Dermis blood vessel endothelial cell (primary cell): ENCODE measurements at places on chromosomes 3 and 15.

DNA sequence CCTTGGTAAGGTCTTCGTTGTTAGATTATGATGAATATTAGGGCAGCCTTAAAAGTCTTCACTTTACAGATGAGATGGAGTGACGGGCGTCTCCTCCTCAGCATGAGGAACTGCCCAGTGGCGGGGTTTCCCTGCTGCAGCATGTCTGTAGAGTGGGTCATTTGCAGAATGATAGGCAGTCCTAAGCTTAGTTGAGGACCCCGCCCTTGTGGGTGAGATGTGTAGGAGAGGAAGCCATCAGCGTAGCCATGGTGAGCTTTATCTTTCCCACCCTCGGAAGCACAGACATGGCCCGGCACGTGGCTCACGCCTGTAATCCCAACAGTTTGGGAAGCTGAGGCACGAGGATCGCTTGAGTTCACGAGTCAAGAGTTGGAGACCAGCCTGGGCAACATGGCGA lies 877 bp downstream of the NIT2 start:
- peak; percentile 1 for DNase-seq

DNA sequence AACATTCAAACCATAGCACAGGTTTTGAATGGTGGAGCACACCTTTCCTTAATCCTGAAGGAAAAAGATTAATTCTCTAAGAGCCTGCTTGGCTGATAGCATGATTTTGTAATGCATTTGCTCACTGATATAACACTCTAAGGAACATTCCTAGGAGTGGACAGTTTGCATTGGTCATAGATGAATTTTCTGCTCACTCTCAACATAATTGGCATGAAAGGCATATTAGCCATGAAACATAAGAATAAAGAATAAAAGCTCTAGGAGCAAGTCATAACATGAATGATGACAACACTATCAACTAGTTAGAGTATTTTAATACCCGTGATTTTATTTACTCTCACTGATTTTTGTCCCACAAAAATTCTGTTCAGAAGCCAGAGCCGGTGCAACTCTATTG lies 34.3 kb upstream of the LRTM1 start:
- DNase-seq, result no peak

DNA sequence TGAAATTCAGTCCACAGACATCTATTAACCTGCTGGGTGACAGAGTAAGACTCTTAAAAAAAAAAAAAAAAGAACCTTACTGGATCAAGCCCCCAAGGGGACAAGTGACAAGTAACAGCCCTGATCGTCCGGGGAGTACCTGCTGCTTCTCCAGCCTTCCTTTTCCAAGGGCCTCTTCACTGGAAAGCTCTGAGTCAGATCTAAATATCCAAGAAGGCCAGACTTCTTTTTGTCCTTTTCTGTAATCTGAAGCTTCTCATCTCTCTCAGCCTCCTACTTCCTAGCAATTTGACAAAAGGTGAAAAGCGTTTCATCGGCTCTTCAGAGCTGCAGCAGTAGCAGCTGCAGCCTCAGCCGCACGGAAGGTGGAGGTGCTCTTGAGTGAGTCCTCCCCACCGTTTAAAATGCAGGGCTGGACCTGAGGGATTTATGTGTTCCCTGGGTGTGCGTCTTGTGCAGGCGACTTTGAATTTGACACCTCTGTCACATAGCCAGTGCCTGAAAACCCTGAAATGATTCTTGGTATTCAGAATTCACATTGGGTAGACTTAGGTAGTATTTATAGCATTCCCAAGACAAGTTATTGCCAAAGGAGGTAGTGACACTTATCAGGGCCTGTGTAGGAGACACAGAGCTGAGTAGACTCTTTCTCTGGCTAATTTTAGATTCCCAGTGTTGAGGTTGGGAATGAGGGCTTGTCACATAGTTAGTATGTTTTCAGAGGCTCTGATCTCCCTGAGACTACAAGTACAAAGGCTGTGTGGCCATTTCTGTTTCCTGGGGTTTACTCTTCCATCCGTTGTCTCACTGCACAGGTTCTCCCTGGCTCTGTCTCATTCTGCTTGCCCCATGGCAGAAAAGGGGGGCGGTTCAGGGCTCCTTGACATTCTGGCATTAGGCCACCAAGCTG lies 291.2 kb upstream of the C2CD4B start:
- no peak for DNase-seq

DNA sequence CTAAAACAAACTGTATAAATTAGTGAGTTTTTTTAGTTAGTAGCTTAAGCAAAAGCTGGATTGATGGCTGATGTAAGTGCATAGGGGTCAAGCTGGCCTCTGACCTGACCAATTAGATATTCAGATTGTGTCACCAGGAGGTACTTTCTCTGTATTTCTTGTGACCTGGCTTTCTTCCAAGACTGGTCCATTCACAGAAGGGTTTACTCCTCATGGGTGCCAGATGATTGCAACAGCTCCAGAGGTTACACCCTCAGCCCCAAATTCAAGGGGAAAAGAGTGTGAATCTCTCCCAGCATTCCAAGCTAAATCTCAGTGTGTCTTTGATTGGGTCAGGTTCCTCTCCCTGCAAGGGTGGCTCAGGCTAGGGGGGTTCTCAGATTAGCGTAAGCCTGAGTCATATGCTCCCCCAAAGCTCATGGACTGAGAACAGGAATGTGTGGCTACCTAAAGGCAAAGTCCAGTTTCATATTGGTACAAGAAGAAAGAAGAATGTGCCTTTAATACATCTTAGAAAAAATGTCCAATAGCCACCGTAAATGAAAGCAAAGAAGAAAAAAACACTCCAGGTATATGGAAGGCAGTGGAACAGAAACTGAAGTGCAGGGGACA lies 16.5 kb downstream of the PML start:
- DNase-seq, result peak; percentile 66

DNA sequence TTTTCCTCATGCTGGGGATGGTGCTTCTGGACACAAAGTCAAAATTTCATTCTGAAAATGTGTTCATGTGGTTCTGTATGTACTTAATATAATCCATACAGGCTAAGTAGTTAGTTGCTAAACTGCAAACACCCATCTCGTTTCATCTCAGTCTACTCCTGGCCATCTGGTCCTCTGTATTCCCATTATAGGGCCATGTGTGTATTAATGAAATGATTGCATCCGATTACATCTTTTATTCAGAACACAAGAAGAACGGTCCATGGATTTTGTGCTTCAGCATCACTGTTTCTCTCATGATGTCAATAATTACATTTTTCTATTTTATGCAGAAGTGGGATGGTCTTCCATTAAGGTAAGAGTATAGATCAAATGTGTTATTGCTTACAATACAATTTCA lies 6.1 kb upstream of the GJD2 start:
- DNase-seq, result no peak

DNA sequence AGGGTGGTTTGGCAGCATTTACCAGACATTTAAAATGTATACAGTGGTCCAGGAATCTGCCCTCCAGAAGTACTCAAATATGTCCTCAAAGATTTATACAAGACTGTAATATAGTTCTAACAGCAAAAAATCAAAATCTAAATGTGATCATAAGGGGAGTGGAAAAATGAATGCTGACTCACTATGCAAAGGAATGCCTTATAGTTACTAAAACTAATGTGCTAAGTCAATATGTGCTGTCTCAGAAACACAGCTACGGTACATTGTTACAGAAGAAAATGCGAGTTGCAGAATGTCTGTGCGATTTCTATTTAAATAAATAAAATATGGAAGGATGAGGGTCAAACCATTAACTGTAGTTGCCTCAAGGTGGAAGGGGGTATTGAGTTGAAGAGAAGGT lies 230.1 kb upstream of the UBE2E1 start:
- DNase-seq, result no peak

DNA sequence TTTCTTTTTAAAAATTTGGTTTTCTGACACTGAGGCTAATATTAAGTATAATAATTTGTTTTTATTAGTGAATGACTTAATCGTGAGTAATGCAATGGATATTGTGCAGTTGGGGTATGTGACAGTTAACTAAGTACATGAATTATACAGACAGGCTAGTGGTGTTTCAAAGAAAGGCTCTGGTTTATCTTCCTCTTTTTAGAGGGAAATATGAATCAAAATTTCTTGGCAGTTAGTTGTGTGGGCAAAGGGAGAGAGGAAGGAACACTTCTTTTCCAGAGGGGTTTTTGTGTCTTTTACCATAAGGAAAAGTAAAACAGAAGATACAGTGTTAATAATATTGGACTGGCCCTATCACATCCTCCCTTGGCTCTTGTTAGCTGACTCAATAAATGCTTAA lies 2.7 kb downstream of the ZNF654 start:
- DNase-seq, result peak; percentile 26

DNA sequence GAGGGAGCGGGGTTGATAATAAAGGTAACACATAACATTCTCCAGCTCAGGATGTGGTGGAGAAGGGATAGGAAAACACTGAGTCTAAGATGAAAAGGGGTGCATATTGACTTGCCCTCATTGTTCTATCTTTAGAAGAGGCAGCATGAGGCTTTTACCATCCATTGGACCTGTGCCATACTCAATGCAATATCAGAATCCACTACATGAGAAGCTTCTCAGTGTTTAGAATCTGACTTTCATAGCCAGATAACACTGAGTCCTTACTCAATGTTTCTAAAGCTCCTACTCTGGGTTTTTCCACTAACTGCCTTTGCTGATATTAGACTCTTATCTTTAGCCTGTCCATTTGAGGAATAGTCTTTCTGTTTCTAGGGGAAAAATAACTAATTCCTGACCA lies 24.3 kb upstream of the GADL1 start:
- no peak for DNase-seq

DNA sequence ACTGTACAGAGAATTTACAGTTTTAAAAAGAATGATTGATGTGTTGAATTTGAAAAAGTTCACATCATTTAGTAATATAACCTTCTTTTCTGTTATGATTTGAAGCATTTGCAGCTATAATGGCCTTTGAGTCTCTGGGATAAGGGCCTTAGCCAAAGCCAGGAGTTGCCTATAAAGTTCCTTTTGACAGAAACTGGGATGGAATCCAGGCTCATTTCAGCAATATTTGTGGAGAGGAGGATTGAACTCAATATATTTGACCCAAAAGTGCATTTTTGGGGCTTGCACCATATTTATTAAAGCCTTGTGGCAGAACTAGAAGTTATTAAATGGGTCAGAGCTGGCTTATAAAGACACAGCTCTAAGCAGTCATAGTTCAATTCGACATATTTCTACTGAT lies 348.7 kb upstream of the EPHA3 start:
- DNase-seq, result no peak

GRCh38 chr15:101127506-101128076 lies 124.3 kb downstream of the CHSY1 start:
- DNase-seq, result peak; percentile 95

DNA sequence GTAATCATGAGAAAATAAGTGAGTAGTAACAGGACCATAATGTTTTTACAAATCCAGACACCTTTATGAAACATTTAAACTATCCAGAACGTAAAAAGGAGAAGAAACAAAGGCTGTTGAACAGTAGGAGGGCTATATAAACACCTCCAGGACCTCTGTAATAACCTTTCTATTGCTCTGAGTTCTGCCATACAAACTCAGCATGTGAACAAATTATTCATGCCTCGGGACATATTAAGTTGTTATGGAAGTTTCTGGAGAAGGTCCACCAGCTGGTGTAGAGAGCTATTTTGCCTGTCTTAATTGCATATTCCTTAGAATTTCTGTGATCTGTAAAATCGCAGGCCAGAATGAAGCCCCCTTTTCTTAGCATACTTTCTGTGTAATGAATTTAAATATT lies 256.3 kb downstream of the UBE2E2 start:
- DNase-seq, result no peak

GRCh38 chr15:67946701-67947100 lies 106.9 kb upstream of the RNU6-1 start:
- DNase-seq, result peak; percentile 10

- DNase-seq, result no peak
These were observed 13.8 kb upstream of the STARD5 start for GRCh38 chr15:81337713-81338157.

DNA sequence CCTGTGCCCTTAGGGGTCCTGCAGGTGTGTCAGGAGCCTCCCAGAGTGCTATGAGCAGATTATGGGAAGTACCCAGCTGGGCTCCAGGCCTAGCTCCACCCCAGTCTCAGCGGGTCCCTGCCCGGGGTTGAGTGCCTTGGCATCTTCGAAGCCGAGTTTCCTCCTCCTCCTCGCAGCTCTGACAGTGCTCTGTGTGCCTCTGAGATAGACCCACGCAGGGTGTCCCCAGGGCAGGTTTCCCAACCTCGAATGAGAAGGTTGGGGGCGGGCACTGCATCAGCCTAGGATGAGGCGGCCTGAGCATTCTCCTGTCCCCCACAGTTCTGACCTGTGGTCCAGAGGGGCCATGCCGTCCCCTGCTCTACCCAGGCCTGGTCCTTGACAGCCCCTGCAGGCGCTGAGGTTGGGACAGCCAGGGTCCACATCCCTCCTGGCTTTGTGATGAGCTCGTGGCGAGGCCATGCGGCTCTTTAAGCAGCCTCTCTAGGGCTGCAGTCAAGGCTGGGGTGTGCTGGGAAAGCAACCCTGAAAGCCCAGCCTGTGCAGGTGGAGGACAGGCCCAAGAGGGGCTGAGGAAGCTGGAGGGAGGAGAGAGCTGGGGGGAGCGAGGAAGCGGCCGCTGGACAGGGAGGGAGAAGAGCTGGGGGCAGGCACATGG lies 20.2 kb upstream of the SKOR1 start:
- DNase-seq, result no peak

- no peak for DNase-seq
These were observed 29.5 kb upstream of the ZNF445 start for GRCh38 chr3:44506961-44507360.

GRCh38 chr3:111750278-111750884 lies 108.7 kb upstream of the PHLDB2 start:
- no peak for DNase-seq

DNA sequence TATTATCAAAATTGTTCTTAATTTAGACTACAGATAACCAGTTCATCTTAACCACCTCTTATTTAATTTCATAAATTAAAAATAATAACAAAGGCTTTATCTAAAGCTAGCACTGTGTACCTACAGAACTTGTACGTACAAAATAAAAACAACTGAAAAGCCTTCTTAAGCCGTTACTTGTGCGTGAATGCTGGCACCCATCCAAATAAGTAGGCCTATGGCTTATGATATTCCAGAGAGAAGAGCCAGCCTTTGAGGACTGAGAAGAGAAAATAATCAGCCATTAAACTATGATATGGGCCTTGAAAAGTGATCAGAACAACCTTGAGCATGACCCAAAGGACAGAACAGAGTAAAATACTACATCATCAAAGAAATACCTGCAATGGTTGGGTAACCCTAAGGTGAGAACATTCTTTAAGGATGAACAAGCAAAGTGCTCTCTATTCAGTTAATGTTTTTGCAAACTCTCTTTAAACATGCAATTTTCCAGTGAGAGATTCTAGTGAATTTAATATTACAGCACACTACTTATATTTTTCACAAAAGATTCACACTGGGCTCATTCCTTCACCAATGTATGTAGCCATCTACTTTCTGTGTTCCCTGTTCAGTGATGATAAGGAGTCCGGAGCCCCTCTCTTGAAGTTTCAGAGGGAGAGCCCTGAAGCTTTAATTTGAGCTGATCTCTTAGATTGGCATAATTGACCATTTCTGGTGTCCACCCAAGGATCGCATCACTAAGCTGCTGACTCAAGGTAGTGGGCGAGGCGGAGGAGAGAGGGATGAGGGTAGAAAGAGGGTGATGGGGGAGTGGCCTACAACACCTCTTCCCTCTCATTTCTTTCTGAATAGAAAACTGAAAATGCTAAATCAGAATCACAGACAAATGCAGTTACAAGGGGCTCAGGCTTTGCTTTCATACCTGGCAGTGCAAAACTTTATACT lies 7.7 kb upstream of the ACTC1 start:
- no peak for DNase-seq

GRCh38 chr3:21158861-21159542 lies 592.0 kb downstream of the ZNF385D start:
- DNase-seq, result no peak

GRCh38 chr3:33277193-33277882 lies at the start of gene FBXL2:
TSS of gene FBXL2 (plus strand) at chr3:33277442. CDS start at chr3:33277513, 71 bp downstream.
- DNase-seq, result peak; percentile 88
